ENCODE measurements at places on chromosomes 12 and 14.

GRCh38 chr14:93081876-93082570 is 33.7 kb downstream of the ITPK1 start:
- no peak for DNase-seq

GRCh38 chr12:119704065-119704747 is 36.3 kb downstream of the PRKAB1 start:
- DNase-seq = no peak

DNA sequence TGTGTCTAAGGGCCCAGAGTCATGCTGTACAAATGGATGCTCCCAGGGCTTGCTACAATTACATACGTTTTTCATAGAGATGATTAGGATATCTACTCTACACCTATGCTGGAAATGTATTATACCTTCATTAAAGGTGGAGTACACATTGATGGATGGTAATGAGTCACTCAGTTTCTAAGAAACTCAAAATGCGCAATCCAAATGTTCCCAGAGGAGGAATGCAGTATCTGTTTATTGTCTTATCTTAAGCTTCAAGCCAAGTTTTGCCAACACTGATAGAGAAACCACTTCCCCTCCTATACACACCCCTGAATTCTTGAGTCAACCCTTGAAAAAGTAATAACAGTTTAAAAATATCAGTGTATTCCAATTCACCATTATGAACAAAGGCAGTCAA is 266.6 kb upstream of the FAR2 start:
- DNase-seq = no peak

DNA sequence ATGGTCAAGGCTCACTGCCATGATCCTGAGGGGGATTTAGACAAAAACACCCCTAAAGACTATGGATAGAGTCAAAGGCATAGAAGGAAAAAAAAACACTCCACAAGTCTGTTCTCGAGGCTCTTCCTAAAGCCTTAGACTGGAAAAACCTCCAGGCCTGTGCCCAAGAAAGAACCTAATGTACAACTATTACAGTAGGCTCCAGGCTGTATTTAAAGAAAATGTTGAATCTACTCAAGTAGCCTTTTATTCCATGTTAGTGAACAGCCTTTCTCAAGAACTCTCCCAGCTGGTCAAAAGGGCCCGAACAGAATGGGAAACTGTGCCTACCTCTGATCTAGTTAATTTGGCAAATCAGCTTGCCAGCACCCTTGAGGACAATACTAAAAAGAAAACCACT is 28.3 kb downstream of the GNPTAB start:
- no peak for DNase-seq

DNA sequence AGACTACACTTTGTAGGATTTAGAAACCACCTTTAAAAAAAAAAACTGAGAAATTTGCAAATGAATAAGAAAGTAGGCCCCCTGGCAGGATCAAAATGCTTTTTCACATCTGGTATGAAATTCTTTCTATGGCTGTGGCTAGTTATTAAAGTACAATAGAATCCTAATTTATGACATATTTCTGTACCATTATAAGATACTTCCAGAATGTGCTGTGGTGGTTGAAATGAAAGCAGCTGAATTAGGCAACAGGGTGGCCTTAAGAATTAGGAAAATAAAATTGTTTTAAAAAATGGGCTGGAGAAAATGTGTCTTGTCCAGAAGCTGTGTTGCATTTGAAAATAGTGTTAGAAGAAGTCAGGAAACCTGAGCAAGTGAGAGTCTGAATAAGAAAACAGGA is 85.9 kb upstream of the PDE3A start:
- DNase-seq = no peak

- DNase-seq = peak; percentile 12
Observed at GRCh38 chr14:23119363-23120327, 590 bp upstream of the CEBPE start.

- no peak for DNase-seq
Observed at GRCh38 chr14:80278293-80279023, 67.2 kb upstream of the DIO2 start.

- DNase-seq = peak; percentile 67
Observed at GRCh38 chr12:98397323-98398105, 117.9 kb upstream of the TMPO start.

DNA sequence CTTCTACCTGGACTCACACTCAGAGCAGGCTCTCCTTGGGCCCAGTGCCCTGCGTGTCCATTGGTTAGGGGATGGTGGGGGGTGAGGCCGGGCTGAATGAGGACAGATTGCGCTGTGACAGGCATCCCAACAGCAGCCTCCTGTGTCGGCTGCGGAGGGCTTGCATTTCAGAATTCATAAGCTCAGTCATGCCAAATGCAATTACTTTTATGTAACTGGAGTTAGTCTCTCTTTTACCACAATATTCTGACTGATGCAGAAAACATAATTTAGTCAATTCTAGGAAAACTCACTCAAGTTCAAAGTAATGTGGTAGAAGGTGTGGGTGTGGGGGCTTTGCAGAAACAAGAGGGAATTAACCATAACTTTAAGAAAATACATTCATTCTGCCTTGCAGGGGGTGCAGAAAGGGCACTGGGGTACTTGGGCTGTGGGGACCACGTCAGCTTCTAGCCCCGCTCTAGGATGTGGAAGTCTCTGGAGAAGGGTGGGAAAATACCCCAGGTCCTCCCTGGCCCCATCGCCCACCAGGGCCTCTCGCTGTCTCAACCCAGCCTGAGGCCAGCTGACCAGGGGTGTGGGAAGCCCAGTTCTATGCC is 257.7 kb downstream of the ADGRD1 start:
- no peak for DNase-seq

- no peak for DNase-seq
Observed at GRCh38 chr12:94609917-94610443, 40.4 kb downstream of the TMCC3 start.

Measured in activated T-helper 1 cell treated with anti-CD3 and anti-CD28 coated beads, Interleukin-2, amount 50 U/mL, for 16 hours (primary cell).